ENCODE measurements at places on chromosomes 7 and 10.

- no peak for DNase-seq
Observed at GRCh38 chr10:24272374-24272773, 63.4 kb downstream of the KIAA1217 start.

DNA sequence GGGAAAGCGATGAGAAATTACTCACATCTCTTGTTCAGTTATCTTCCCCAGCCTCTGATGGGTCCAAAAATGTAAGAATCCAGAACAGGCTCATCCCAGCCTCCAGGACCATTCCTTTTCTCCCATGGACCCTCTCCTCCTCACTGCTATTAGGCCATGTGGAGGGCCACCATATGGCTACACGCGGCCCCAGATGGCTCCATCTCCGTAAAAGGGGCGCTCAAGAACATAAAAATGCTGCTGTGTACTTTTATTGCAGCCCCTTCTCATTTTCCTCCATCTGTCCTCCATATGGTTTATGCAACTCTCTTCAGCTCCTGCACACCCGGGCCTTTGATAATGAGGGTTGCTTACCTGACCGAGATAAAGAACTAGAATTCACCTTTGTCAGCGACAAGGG lies 166.2 kb downstream of the RAPGEF5 start:
- DNase-seq, result no peak

DNA sequence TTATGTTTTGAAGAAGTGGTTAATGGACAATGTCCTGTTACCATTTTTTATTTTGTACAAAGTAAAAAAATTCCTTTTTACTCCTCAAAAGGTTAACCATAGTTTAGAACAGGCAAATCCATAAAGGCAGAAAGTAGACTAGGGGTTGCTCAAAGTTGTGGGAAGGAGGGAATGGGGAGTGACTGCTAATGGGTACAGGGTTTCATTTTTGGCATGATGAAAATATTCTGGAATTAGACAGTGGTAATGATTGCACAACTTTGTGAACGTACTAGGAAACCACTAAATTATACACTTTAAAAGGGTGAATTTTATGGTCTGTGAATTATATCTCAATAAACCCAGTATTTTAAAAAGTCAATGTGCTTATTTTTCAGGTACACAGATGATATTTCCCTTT lies 35.4 kb upstream of the CDK14 start:
- DNase-seq, result no peak

DNA sequence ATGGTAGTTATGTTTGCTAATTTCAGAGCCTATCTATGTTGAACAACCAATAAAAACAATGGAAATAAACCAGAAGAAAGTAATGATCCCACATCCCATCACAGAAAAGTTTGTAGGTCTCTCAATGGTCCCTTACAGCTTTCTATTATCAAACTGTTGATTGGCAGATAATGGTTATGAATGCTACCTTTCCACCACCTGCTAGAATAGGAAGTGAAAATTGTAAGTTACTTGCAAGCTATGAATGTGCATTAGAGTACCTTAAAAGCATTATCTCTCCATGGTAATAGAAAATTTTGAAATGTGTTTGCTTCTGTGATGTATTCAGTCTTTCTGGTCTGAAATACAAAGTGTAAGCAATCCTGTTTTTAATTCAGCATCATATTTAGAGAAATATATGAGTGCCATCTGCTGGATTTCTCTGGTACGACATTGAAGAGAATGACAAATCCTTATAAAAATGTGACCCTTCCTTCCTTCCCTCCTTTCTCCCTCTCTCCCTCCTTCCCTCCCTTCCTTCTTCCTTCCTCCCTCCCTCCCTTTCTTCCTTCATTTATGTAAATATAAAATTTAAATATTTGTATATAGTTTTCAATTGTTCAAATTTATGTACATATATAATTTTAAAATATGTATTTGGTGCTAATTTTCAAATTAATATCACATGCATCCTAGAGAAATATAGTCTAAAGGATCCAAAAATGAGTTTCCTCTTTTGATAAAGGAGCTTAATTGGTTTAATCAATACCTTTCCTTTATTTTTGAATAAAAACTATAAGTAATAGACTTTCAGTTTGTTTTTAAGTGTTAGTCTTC lies 41.4 kb upstream of the PNLIPRP3 start:
- no peak for DNase-seq

DNA sequence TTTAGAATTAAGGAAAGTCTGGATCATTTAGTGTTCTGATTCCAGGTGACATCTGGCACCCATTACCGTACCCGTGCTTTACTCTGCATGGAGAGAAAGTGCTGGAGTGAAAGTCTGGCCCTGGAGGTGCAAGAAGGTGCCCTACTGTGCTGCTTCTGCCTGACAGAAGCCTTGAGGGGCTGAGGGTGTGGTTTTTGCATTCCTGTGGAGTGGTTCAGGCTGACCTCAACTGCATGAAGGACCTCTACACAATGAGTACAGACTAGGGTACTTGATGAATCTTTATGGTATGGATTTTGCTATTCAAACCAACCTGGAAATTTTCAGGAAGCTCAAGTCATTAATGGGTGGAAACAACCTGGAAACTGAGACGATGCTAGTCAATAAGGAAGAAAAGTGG lies 45.1 kb upstream of the GSAP start:
- no peak for DNase-seq

DNA sequence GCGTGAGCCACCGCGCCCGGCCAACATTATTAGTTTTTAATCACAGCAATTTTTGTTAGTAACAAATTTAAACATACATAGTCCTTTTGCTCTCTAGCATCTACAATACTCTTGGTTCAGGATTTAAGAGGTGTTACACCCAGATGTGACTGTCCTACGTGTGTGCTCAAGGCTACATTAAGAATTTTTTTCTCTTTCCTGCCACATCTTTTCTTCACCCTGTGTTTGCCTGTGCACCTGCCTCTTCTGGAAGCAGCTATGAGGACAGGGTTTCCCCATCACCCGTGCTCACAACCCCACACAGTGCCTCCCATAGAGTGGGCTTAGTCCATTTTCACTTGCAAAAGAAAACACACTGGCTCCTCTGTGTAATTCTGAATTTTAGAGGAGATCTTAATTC lies 186.7 kb upstream of the KLF6 start:
- no peak for DNase-seq

- DNase-seq, result no peak
Observed at GRCh38 chr7:91353848-91354247, 89.6 kb downstream of the FZD1 start.

DNA sequence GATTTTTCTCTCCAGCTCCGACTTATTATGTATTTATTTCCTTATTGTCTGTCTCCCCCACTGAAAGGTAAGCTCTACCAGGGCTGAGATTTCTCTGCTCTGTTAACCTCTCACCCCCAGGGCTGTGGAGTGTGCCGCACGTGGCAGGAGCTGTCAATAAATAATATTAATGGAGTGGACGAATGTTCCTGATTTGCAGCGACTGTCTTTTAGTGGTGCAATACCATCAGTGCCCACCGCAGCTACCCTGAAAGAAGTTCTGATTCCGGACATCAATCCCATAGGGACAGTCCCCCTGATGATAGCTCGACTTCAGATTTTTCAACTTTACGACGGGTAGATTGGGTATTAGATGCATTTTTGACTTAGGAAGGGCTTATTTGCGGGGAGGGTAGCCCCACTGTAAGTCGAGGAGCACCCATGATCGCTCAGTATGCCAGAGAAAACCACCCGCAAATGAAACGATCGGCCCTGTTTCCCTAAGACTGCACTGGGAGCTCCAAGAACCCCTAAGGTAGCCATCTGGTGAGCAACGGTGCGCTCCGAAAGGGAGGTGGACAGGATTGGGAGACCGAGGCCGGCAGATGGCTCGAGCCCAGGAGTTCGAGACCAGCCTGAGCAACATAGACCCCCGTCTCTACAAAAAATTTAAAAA lies 986 bp upstream of the PPP2R2D start:
- no peak for DNase-seq

- DNase-seq, result no peak
Observed at GRCh38 chr7:101519324-101520023, 109.6 kb downstream of the MYL10 start.

DNA sequence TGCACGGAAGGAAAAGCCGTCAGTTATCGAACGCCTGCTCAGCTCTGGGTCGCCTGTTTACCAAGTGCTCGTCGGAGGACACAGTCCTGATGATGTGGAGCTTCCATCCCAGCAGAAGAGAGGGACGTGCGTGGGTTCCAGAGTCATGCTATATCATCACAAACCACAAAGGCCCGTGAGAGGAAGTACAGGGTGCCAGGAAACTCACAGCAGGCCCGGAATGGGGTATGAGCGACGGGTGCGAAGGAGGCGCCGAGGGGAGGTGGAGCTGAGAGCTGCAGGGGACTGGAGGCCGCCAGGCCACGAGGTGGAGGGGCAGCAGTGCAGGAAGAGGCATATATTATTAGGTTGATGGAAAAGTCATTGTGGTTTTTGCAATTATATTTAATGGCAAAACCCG lies 102.5 kb downstream of the ACTR3B start:
- no peak for DNase-seq

GRCh38 chr7:2018569-2019460 lies 213.9 kb downstream of the MAD1L1 start:
- no peak for DNase-seq

GRCh38 chr7:45892407-45893035 lies 4.2 kb downstream of the IGFBP1 start:
- DNase-seq, result no peak

- no peak for DNase-seq
Observed at GRCh38 chr10:3538656-3539531, 246.1 kb downstream of the KLF6 start.

DNA sequence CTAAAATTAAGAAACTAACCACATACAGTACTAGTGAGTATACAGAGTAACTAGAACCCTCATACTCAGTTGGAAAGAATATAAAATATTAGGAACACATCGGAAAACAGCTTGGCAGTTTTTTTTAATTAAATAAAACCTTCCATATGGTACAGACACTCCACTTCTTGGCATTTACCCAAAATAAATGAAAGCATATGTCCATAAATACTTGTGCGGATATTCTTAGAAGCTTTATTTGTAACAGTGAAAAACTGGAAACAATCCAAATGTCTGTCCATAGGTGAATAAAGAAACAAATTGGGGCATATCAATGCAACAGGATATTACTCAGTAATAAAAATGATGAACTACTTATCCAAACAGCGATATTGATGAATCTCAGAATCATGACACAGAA lies 410.0 kb downstream of the HTR7 start:
- no peak for DNase-seq

DNA sequence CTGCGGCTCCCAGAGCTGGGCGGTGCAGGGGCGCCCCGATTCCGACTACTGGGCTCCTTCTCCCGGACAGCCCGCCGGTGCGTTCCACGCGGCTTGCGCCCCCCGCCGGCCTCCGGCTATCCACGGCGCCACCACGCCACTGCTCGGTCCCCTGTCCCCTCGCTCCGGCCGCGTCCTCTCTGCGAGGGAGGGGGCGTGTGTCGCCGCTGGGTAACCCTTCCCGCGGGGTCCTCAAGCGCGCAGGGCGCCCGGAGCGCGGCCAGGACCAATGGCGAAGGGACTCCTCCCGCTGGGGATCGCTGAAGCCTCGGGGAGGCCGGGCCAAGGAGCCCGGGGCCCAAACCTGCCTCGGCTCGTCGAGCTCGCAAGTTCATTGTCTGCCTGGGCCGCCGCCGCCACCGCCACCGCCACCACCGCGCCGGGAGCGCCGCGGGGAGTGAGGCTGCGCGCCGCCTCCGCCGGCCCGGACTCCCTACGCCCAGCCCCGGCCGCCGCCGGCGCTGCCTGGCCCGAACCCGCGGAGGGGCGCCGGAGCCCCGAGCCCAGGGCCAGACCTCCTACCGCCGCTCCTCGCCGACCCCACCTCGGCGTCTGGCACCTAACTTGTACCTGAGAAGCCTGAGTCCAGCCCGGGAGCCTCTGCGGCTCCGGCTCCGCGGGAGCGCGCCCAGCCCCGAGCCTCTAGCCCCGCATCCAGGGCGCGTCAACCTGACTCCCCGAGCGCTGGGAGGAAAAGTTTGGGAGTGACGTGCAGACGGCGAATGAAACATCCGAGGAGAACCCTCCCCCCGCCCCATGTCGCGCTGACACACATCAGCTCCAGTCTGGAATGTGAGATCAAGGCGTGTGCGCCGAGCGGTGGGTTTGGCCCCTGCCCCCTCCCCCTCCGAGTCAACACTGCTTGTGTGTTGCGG lies at the start of gene CHST15:
CHST15 (minus strand) TSS at position 739 of the 914 bp plus-strand sequence. CDS start 47,386 bp downstream, outside the sequence.
- DNase-seq, result no peak

GRCh38 chr10:46306516-46307184 lies 19.9 kb downstream of the ANTXRL start:
- no peak for DNase-seq

DNA sequence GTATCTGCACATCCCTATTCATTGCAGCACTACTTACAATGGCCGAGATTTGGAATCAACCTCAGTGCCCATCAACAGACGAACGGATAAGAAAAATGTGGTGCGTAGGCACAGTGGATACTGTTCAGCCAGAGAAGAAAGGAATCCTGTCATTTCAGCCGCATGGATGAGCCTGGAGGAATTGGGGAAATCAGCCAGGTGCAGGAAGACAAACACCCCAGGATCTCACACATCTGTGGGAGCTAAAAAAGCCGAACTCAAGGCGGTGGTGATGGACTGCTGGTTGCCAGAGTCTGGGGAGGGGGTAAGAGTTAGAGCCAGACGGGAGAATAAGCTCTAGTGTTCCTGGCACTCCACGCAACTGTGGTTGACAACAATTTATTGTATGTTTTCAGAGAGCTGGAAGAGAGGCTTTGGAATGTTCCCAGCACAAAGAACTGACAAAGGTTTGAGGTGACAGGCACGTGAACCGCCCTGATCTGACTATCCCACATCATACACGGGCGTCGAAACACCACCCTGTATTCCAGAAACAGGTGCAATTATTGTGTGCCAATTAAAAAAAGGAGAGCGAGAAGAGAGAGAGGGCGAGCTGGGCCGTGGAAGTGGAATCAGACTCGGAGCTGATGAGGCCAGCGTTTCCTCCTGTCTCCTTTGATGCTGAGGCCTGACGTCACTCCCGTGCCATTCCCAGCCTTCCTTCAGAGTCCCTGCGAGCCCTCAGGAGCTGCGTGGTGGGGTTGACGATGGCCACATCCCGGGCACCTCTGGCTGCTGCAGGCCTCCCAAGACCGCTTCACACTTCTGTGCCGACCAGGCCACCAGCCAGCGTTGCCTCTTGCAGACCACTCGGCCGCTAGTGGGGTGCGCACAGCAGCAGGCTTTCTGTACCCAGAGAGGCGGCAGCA lies 189.5 kb downstream of the DNAJB6 start:
- no peak for DNase-seq

GRCh38 chr7:148340438-148341280 lies 249.9 kb upstream of the C7orf33 start:
- no peak for DNase-seq
